Activated T-helper 2 cell treated with anti-CD3 and anti-CD28 coated beads, Interferon-gamma antibody, Interleukin-2, Interleukin-4, amounts not matched to agents 10 μg/mL and 5 μg/mL and 100 μg/mL, durations not matched to agents 14 hours and 24 hours and 36 hours (primary cell): ENCODE measurements at places on chromosomes 3 and 15. TPM values are rescaled to one million over a fixed set of nuclear protein-coding genes. Genes with fewer than 3 reads are reported as not detected.

MYLK gene
- total RNA-seq, result 0.16 TPM in 1 of 2 replicates, not detected in the other

IQCF5 gene
- not detected in 2 replicates for total RNA-seq

RGMA gene
- total RNA-seq, result not detected in 2 replicates

IL17RD gene
- total RNA-seq, result 0.07 and 0.09 TPM in 2 replicates

MYL3 gene
- not detected in 2 replicates for total RNA-seq

HYAL1 gene
- 0.23 and 0.59 TPM in 2 replicates for total RNA-seq

DNAJA4 gene
- total RNA-seq, result 57.4 and 60.0 TPM in 2 replicates
